ENCODE measurements at places on chromosomes 16 and 17.

DNA sequence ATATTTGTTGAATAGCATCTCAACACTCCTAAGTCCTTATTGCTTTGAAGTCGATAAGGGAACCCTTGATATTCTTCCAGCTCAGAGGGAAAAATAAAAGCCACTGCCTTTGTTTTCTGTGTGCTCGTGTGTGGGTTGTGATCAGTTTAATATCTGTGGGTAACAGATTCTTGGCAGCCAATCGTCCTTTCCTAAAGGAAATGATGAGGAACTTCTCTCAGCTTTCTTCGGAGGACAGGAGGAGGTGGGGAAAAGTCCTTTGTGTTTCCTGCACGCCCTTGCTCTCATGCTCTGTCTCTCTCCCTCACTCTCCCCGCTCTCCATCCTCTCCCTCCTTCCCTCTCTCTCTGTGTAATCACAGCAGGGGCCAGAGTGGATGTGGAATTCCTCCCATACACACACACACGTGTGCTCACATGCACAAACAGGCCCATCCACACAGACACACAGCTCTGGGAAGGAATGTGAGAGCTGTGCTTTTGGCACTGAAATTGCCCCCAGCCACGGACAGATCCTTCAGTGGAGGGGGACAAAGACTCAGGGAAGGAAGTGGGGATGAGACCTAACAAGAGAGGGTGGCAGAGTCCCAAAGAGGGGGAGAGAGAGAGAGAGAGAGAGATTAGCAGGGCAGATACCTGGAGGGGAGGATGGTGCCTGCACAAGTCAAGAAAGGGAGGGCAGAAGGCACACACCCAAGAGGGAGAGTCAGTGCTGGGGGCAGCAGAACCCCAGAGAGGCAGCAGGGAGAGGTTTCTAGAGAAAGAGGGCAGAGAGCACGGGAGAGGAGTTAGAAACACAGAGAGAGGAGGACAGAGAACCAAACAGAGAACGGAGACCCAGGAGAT is 83.5 kb upstream of the PLCG2 start:
- H3K36me3 ChIP-seq = peaks cover 5% of the 10 kb centered on the region
- no peak overlapping the region for H3K4me3 ChIP-seq
- H3K27ac ChIP-seq = peak overlapping the region; percentile 92

- no peak overlapping the region for H3K4me3 ChIP-seq
- H3K27ac ChIP-seq = no peak overlapping the region
- peaks cover 11% of the 10 kb centered on the region for H3K4me1 ChIP-seq
- H3K36me3 ChIP-seq = peaks cover 13% of the 10 kb centered on the region
- no peaks in the 10 kb centered on the region for H3K27me3 ChIP-seq
Observed at GRCh38 chr17:549177-550040, 165.2 kb downstream of the VPS53 start.

DNA sequence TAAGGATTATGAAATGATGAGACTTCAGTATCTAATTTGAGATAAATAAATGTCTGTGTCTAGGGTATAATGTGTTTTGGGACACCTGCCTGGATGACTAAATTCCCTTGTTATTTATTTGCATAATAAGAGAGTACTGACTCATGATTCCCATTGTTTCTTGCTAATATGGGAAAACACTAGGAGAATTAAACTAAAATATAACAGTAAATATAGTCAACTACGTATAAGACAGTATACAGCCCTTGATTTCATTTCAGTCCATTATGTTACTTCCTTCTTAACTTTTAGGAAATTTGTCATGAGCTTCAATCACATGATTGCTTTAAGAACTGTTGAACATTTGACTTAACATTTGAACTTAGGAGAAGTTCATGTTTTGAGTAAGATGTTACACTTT is 62.4 kb downstream of the VMP1 start:
- no peak overlapping the region for H3K4me3 ChIP-seq
- no peak overlapping the region for H3K27ac ChIP-seq
- no peaks in the 10 kb centered on the region for H3K27me3 ChIP-seq

GRCh38 chr17:78790552-78790951 is 8.5 kb upstream of the CYTH1 start:
- peaks cover 46% of the 10 kb centered on the region for H3K4me1 ChIP-seq
- H3K27ac ChIP-seq = peak overlapping the region; percentile 91
- DNase-seq = no peak

DNA sequence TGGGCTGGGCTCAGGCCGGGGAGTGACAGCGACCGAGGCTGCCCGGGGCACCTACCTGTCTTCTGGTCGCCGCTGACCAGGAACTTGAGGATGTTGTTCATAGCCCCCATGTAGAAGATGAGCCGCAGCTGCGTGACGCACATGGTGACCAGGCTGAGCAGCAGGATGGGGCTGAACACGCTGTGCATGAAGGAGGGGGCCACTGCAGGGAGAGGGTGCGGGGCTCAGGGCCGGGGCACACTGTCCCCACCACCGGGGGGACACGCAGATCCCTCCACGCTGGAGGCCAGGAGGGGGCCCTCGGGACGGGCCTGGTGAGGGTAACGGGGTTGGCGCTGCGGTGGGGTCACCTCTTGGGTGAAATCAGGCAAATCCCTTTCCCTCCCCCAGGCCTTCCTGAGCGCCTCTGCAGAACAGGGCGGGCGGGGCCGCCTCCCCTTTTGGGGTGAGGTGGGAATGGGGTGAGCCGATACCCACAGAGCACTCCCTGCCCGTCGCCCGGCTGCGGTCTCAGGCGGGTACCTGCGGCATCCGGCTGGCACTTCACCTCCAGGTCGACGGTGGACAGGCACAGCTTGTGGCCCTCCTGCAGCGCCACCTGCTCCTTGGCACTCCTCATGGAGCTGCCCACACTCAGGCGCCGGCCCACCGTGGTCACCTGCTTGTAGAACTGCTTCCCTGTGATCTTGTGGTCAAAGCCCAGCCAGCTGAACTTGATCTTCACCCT is 28.3 kb upstream of the PITPNA start:
- no peaks in the 10 kb centered on the region for H3K4me1 ChIP-seq
- H3K4me3 ChIP-seq = no peak overlapping the region
- H3K36me3 ChIP-seq = no peaks in the 10 kb centered on the region

GRCh38 chr16:68506331-68507053 is 32.6 kb upstream of the ZFP90 start:
- peak overlapping the region; percentile 14 for H3K27ac ChIP-seq
- no peaks in the 10 kb centered on the region for H3K4me1 ChIP-seq
- no peaks in the 10 kb centered on the region for H3K36me3 ChIP-seq
- H3K27me3 ChIP-seq = peaks cover 22% of the 10 kb centered on the region
- no peak overlapping the region for H3K4me3 ChIP-seq

GRCh38 chr17:1147664-1148063 is 32.1 kb downstream of the ABR start:
- DNase-seq = no peak
- H3K4me1 ChIP-seq = no peaks in the 10 kb centered on the region
- H3K4me3 ChIP-seq = no peak overlapping the region
- no peaks in the 10 kb centered on the region for H3K27me3 ChIP-seq

DNA sequence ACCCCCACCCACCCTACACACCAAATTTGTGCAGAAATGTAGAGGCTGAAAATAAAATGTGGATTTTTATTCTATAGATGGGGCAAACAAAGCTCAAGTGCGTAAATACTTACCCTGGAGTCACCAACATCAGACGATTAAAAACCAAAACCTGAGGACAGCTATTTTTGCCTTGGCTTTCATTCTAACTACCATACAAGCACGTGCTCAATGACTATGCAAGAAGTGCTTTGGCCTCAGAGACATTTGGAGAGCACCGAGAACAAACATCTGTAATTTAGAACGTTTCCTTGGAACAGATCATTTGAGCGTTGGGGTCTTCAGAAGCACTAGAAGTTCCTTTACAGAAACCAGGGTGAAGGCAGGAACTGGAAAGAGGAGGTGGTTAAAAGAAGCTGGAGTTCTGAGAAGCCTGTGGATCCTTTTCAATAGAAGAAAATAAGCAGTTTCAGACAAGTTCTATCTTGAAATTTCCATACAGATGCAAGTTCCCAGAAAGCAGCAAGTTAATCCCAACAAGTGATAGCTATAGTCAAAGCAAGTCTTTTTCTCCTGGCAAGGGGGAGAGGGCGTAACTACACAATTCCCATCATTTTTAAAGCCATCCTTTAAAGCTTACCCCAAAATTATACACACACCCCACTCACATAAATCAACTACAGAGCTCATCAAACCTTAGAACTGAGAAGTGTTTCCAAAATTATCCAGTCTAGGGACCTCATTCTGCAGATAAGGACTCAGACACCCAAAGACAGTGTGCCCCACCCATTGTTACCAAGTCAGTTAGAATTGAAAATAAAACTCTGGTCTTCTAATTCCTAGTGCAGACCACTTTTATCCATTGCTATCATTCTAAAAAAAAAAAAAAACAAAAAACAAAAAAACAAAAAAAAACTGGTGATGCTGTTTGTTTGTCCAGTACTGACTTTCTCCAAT is 29.6 kb upstream of the CDRT4 start:
- H3K36me3 ChIP-seq = peaks cover 10% of the 10 kb centered on the region
- H3K27me3 ChIP-seq = no peaks in the 10 kb centered on the region
- no peak overlapping the region for H3K27ac ChIP-seq
- H3K4me3 ChIP-seq = no peak overlapping the region
- no peak for DNase-seq

GRCh38 chr17:79923974-79924638 is 84.9 kb upstream of the CBX4 start:
- H3K36me3 ChIP-seq = no peaks in the 10 kb centered on the region
- DNase-seq = no peak
- H3K4me1 ChIP-seq = peaks cover 3% of the 10 kb centered on the region
- H3K4me3 ChIP-seq = no peak overlapping the region

DNA sequence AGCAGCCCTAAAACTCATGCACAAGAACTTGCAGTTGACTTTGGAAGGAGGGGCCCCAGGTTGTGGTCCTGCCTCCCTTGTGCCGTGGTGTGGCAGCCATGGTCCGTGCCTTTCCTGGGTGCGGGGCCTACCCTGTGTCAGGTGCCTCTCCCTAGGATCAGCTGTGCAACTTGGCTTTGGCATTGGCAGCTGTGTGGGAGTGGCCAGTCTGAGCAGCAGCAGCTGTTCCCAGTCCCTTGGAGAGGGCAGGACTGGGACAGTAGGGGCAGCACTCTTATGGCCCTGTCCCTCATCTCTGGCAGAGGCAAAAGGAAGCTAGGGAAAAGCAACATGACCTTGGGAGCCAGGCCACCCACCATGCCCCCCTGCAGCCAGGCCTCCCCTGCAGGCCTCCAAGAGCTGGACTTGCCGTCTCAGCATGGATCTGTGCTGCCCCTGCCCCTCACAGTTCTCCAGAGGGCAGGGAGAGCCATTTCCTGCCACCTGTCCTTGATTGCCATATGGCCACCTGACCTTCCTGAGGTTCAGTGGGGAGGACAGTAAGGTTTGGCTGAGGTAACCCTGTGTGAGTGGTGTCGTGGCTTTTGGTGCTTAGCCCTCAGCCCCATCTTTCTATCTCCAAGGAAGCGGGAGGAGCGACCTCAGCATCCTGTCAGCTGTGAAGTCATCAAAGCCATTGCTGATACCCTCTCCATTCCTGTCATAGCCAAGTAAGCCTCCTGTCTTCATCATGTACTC is 15.5 kb upstream of the NFATC3 start:
- H3K4me3 ChIP-seq = peak overlapping the region; percentile 69
- peak overlapping the region; percentile 91 for H3K27ac ChIP-seq

GRCh38 chr17:65190467-65191097 is 53.4 kb downstream of the RGS9 start:
- H3K36me3 ChIP-seq = no peaks in the 10 kb centered on the region
- DNase-seq = no peak
- H3K4me3 ChIP-seq = no peak overlapping the region
- H3K27me3 ChIP-seq = no peaks in the 10 kb centered on the region
- no peaks in the 10 kb centered on the region for H3K4me1 ChIP-seq
- H3K27ac ChIP-seq = no peak overlapping the region

Measured in T-helper 17 cell (primary cell).